Lower lobe of right lung (tissue), 2 donors: ENCODE measurements at places on chromosomes 7 and 10. TPM values are rescaled to one million over a fixed set of nuclear protein-coding genes. Genes with fewer than 3 reads are reported as not detected.

SYNPO2L gene
- 0.32 TPM for total RNA-seq

ADRB1 gene
- 35.6 TPM for total RNA-seq

GRCh38 chr7:108326938-108327337 lies 129.3 kb downstream of the NRCAM start:
- H3K4me1 ChIP-seq, result no peaks in the 10 kb centered on the region
- no peak for DNase-seq
- H3K36me3 ChIP-seq, result no peaks in the 10 kb centered on the region
- H3K4me3 ChIP-seq, result no peak overlapping the region
- no peaks in the 10 kb centered on the region for H3K27me3 ChIP-seq

GRCh38 chr7:141866974-141867373 lies 25.7 kb upstream of the PRSS37 start:
- no peaks in the 10 kb centered on the region for H3K4me1 ChIP-seq
- H3K4me3 ChIP-seq, result no peak overlapping the region
- DNase-seq, result no peak
- no peaks in the 10 kb centered on the region for H3K36me3 ChIP-seq
- H3K27me3 ChIP-seq, result no peaks in the 10 kb centered on the region

DNA sequence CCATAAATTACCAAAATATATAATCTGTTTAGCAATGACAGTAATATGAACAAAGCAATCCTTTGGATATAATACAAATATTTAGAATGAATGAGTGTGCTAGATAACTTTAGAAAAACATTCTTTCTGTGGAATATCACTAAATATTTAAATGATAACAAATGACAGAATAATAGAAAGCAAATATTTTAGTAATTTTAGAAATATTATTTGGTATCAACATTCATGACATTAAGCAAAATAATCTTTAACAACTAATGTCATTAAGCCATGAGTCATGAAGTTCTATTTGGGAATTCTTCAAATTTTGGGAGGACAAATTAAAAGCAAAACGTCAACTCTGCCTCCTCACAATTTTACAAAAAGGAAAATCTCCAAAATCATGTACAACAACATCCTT lies 844.8 kb upstream of the LRRN3 start:
- no peak for DNase-seq
- no peak overlapping the region for H3K4me3 ChIP-seq
- H3K27me3 ChIP-seq, result no peaks in the 10 kb centered on the region
- H3K27ac ChIP-seq, result no peak overlapping the region
- no peaks in the 10 kb centered on the region for H3K4me1 ChIP-seq

DNA sequence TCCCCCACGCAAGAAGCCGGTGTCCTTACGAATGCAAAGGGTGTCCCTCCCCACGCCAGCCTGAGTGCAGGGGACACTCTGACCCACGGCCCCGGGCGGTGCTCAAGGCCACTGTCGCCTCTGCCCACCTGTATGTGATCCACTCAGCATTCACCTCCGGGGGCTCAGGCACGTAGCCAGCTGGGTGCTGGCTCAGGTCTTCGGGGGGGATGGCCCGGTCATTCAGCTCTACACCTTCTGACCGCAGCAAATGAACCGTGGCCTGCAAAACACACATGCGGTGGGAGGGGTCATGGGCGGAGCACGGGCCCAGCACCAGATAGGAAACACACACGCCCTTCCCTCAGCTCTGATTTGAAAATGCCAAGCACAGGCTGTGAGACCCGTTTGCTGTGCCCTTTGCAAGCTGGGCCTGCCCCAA lies 25.9 kb downstream of the CFAP46 start:
- H3K4me1 ChIP-seq, result no peaks in the 10 kb centered on the region
- no peaks in the 10 kb centered on the region for H3K36me3 ChIP-seq
- peaks cover 13% of the 10 kb centered on the region for H3K27me3 ChIP-seq
- DNase-seq, result peak; percentile 41

DNA sequence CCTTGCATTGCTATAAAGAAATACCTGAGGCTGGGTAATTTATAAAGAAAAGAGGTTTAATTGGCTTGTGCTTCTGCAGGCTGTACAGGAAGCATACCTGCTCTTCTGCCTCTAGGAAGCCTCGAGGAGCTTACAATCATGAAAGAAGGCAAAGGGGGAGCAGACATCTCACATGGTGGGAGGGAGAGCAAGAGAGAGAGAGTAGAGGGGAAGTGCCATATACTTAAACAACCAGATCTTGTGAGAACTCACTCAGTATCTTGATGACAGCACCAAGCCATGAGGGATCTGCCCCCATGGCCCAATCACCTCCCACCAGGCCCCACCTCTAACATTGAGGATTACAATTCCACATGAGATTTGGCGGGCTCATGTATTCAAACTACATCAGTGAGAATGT lies 79.1 kb upstream of the HECW1 start:
- no peaks in the 10 kb centered on the region for H3K4me1 ChIP-seq
- H3K36me3 ChIP-seq, result no peaks in the 10 kb centered on the region
- no peaks in the 10 kb centered on the region for H3K27me3 ChIP-seq

DNA sequence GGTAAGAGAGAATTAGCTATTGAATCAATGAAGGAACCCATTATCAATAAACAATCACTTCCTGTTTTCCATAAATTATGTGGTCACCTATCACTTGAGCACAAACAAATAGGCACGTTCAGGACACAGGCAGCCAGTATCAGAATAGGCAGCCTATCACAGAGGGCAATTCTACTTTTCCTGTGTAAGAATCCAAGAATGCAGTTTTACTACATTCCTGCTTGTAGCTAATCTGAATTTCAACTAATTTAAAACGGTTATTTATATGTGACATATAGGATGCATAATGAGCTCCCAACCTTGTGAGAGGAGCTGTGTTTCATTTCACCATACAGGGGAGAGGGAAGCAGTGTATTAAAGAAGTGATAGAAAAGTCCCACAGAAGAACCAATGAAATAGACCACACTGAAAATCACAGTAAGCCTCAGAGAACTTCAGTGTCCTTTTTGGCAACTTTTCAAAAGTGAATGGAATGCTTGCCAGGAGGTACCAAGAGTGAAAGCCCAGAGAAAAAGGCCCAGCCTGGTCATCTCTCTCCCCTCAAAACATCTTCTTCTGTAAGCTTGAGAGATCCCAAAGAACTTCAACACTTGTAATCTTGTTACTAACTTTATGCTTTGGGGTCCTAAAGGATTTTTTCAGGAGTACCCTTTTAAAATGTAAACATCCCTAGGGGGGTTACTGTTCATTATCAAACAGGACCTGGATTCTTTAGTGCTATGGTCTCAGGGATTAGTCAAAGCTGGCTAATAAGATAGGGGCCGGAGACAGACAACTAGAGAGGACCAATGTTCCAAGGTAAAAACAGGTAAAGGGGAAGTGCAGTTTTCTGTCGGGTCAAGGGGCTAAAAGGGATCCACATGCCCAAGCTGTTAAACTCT lies 1.3 kb downstream of the IMMP2L start:
- DNase-seq, result no peak
- H3K36me3 ChIP-seq, result peaks cover 14% of the 10 kb centered on the region
- H3K4me3 ChIP-seq, result peak overlapping the region; percentile 84
- peak overlapping the region; percentile 89 for H3K27ac ChIP-seq

DNA sequence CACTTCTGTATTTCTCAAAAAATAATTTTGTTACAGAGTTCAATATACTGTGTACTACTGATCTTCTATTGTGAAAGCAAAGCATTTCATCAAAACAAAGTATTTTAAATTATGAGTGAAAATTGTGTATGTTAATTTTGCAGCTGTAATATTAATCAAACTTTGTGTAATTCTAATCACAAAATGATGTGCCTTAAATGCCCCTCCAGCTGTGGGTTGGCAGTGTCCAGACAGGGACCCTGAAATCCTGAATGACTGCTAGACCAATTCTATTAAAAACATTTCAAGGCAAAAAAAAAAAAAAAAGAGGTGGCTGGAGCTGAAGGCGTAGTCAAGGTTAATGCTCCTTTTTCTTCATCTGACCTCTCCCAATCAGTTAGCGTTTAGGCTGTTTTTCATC lies 36.2 kb downstream of the SCD start:
- no peaks in the 10 kb centered on the region for H3K27me3 ChIP-seq
- DNase-seq, result no peak
